T47D (cell line): ENCODE measurements at places on chromosomes 6 and 20.

DNA sequence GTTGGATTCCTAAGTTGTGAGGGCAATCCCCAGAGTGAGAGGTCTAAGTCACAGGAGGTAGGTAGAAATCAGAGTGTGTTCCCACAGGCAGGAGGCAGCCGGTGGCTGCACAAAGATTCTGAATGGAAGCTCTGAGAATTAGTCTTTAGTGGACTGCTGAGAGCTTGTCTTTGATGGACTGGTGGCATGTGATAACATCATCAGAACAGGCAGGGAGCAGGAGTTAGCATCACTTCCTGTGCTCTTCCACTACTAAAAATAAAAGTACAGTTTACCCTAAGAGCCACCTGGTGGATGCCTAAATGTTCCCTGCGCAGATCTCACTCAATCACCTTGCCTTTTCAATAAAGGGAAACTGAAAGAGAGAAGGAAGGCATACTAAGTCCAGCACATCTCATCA, 294.6 kb upstream of the POU3F2 start:
- no peak for DNase-seq

GRCh38 chr20:60048634-60049521, 90.7 kb downstream of the CDH26 start:
- DNase-seq: no peak

DNA sequence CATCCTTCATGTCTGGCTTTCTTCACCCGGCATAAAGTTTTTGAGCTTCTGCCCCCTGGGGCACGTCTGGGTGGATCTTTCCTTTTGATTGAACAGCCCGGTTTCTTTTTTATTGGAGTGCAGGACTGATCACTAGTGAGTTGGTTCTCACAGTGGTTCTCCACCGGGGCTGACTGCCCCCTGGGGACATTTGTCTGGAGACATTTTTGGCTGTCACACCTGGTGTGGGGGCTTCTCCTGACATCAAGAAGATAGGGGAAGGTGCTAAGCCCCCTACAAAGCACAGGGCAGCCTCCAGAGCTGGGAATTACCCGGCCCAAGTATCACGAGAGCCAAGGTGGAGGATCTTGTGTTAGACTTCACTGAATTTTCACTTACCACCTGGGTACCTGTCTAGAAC, 25.7 kb upstream of the IRF4 start:
- no peak for DNase-seq

DNA sequence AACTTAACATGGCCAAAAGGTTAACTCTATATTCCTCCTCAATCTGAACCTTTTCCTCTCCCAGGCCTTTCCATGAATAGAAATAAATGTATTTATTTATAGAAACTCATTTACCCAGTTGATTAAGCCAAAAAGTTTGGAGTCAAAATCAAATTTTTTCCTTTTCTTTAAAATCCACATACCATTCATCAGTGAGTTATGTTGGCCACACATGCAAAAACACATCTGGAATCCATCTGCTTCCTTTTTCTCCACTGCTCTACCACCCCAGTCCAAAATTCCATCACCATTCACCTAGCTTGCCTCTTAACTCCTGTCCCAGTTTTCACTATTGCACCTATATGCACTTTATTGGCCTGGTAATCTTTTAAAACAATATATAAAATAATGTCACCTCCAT, 62.4 kb upstream of the TMEM200A start:
- no peak for DNase-seq

DNA sequence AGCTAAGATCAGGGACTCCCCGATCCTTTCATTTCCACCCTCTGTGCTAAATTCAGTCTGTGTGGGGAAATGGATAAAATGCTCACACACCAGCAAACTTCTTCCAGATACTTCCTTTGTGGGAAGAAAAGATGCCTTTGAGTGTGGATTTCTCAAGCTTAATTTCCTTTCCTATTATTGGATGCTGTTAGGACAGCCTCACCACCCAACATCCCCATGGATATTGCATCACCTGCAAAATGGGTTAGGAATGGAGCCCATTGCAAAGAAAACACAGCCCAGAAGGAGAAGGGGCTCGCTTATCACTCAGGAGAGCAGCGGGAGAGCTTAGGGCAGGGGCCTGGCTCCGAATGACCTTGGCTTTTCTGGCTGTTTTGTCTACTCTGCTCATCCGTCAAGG, 272.2 kb downstream of the CDC5L start:
- DNase-seq: no peak

DNA sequence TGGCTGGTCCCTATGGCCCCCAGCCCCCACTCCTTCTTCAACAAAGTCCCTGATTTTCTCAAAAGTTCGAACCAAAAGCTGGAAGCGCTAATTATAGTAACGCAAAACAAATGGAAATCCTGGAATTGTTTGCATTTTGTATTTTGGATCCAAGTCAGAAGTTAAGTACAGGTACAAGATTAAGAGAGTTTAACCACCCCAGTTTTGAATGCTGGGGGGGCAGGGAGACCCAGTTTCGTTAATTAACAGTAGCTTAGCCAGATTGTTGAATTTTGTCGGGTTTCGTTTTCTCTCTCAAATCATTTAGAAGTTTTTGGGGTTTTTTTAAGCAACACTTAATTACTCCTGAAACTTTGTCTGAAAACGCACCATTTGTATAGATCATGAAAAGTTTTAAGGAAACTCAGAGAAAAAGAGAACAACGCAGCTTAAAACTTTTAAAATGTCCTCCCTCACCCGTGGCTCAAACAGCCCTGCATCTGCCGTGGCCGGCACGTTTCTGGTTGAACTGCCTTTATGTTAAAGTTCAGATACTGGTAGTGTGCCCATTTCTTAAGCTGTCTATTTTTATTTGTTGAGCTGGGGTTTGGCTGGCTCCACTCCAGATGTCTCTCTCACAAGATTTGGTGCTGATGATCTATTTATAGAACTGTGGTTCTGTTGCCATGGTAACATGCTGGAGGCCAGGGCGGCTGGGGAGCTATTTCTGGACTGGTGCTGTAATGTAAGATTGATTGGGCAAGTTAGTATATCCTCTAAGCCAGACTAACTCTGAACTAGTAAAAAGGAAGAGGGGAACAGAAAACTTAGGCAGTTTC, 55.0 kb downstream of the GNAS start:
- DNase-seq: peak; percentile 83

GRCh38 chr6:73579389-73579788, 58.6 kb upstream of the EEF1A1 start:
- no peak for DNase-seq

DNA sequence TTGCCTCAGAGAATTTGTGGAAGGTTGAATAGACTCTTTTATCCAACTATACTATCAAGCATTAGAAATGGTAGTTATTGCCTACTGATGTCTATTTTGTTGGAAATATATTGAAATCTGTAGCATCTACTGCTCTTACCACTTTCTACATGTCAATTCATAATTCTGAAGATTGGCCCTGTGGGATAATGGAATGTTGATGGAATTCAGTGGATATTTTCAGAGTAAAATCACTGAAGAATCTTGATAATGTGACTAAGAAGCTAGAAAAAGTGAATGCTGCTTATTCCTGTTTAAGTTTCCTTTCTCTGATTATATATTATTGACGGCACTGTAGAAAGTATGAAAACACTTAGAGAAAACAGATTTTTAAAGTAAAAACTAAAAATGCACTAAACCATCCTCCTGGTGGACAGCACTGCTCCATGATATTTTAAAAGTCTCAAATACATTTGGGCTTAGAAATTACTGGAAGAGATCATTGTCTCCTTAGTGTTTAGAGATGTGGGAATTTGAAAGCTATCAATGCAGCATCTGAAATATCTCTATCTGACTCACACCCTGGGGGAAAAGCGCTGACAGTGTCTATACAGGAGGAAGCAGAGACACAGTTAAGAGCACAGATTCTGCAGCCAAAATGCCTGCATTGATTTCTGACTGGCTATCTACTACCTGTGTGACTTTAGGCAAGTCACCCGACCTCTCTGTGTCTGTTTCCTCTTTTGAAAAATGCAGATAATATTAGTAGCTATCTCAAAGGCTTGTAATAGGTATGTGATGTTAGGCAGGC, 37.9 kb upstream of the RCAN2 start:
- no peak for DNase-seq

- no peak for DNase-seq
Observed at GRCh38 chr6:3142536-3142935, 14.8 kb downstream of the TUBB2A start.

- DNase-seq: no peak
Observed at GRCh38 chr6:155378724-155379123, 64.4 kb upstream of the TFB1M start.

- DNase-seq: no peak
Observed at GRCh38 chr6:125477844-125478243, 176.1 kb upstream of the HDDC2 start.

GRCh38 chr6:169175360-169175887, 78.2 kb downstream of the THBS2 start:
- no peak for DNase-seq
